GF-D8 (cell line): ENCODE measurements at places on chromosomes 11 and 22.

GRCh38 chr22:48494968-48495750 is 1332.5 kb downstream of the BRD1 start:
- no peak for DNase-seq

- DNase-seq: no peak
Observed at GRCh38 chr11:12079726-12080556, 30.4 kb upstream of the MICAL2 start.

DNA sequence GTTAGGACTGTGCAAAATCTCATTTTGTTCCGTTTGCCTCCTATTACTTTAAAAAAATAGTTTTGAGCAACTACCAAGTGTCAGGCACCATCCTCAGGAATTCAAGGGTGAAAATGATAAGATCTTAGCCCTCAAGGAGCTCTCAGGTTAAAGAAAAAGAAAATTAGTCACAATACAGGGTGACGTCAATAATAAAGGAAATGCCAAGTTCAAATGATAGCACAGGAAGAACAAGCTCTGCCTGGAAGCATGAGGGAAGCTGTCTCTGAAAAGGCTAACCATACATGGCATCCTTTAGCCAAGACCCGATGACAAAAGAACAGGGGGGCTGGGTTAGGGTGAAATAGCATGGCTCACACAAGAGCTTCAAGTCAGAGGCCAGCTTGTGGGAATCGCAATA is 11.1 kb upstream of the MPZL2 start:
- DNase-seq: no peak

DNA sequence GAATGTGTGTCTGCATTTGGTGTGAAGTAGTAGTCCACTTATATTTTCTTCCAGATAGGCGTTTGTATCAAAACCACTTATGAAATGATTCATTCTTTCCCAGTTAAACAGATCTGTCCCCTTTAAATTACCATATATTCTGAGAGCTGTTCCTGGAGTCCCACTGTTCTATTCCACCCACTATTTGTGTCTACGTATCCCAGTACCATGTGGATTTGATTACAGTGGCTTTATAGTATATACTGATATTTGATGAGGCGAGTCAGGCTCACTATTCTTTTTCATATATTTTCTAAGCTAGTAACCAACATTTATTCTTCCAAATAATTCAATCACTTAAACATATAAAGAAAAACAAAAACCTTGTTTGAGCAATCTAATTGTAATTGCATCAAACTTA is 81.9 kb upstream of the RASSF10 start:
- no peak for DNase-seq

- DNase-seq: no peak
Observed at GRCh38 chr11:2137202-2138067, 1.8 kb downstream of the IGF2 start.

DNA sequence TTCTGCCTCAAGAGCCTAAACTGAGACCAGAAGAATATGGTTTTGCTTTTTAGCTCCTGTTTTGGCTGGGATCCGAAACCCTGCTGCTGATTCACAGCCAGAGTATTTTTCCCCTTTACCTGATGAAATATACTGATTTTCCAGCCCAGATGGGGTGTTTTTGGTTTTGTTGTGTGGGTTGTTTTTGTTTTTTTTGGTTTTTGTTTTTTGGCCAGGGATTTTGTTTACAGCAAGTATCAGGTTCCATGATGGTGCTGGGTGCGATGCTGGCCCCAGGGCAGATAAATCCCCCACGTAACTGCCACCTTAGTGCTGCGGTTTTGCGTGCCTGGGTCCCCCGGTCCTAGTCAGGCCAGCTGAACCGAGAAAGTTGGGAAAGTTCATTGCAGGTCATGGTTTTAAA is 103.7 kb downstream of the ZBTB16 start:
- DNase-seq: no peak

DNA sequence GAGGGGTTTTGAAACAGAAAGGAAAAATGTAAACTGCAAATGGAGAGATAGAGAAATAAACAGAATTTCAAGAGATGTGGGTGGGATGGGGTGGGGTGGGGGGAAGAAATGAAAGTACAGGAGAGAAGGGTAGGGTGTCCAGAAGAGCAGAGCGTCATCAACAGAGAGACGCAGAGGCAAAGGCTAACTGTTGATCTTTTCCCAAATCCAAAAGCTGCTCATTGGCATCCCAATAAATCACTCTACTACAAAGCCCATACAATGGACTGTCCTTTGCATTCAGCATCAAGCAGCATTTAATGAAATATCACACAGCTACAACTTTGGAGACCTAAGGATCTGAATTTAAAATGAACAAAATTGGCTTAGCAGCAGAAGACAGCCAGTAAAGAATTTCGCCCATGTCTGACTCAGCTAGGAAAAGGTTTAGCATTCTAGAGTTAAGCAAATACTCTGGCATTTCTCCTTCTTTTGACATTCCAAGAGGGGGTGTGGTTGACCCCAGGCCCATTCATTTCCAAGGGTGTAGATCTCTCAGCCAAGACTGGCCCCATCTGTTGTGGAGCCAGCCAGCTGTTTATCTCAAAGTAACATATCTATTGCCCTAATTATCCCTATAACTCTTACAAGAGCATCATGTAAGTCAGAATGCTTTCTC is 1.5 kb downstream of the RAB30 start:
- DNase-seq: no peak

GRCh38 chr11:124672536-124673215 is 863 bp downstream of the SIAE start:
- DNase-seq: no peak

GRCh38 chr22:38317995-38318715 is 922 bp upstream of the CSNK1E start:
- peak; percentile 66 for DNase-seq

- peak; percentile 70 for DNase-seq
Observed at GRCh38 chr11:122339436-122340060, 223.5 kb upstream of the BLID start.

- no peak for DNase-seq
Observed at GRCh38 chr11:35566885-35567284, 41.5 kb upstream of the PAMR1 start.

- DNase-seq: no peak
Observed at GRCh38 chr11:111417766-111418435, 38.8 kb upstream of the POU2AF1 start.

GRCh38 chr11:10441652-10442503 is 13.2 kb upstream of the AMPD3 start:
- DNase-seq: no peak
